ENCODE measurements at places on chromosomes 11 and 22.

DNA sequence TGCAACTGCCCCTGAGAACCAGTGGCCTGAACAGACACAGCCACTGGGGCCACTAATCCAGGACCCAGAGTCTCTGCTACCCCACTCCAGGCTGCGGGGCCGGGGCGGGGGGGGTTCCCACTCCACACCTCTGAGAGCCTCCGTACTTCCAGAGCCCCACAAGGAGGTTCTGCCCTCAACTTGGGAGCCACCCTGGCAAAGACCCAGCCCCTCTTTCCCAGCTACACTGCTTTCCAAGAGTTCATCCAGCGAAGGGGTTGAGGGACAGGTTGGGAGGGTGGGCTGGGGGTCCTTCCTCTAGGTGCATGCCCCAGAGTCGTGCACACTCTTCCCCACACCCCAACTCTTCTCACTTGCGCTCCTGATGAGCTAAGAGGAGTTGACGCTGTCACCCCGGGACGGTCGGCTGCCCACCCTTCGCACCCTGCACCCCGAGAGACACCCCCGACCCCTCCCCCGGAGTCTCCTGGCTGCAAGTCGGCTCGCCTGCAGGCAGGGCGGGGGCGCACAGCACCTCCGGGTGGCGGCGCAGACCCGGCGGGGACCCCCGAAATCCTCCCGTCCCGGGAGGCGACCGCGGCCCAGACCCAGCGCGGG is 531 bp downstream of the RAB3IL1 start:
- no peak for DNase-seq

DNA sequence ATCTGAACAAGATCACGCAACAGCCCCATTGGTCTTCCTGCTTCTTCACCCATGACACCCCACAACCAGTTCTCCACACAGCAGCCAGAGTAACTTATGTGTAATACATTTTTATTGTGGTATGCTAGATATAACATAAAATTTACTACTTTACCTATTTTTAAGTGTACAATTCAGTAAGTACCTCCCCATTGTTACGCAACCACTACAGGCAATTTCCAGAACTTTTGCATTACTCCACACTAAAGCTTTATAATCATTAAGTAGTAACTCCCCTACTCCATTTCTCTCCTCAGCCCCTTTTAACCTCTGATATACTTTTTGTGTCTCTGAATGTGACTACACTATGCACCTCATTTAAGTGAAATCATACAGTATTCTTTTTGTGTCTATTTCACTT is 575.4 kb upstream of the CADM1 start:
- DNase-seq: no peak

- DNase-seq: no peak
Observed at GRCh38 chr11:66340596-66341501, 4.1 kb downstream of the BRMS1 start.

DNA sequence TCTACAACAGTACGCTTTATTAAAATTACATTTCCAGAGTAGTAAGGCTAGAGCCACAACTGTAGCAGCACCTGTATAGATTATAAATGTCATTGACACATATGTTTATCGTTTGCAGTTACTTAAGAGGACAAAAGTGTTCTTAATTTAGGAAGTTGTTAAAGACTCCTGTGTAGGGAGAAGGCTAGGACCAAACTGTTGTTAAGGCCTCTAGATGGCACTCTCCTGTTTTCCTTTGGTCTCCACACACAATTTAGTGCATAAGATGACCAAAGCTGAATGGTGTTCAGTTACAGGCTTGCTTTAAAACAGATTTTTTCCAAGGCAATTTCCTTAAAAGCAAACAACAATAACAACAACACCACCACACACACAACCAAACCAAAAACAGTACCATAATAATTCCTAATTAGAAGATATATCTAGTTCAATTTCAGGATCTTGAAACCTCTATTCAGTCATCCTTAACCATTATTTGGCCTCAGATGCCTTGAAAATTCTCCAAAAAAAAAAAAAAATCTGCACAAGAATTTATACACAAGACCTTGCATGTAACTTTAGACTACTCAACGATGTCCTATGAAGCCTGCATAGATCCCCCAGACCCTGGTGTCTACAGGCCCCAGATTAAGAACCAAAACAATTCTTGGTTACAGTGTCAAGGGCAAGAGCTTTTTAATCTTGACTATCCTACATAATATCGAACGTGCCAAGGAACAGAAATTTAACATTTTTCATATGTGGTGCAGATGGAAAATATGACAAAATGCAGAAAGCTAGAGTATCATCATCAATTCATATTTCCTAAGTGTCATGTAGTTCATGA is 42.6 kb upstream of the APOA1 start:
- no peak for DNase-seq

DNA sequence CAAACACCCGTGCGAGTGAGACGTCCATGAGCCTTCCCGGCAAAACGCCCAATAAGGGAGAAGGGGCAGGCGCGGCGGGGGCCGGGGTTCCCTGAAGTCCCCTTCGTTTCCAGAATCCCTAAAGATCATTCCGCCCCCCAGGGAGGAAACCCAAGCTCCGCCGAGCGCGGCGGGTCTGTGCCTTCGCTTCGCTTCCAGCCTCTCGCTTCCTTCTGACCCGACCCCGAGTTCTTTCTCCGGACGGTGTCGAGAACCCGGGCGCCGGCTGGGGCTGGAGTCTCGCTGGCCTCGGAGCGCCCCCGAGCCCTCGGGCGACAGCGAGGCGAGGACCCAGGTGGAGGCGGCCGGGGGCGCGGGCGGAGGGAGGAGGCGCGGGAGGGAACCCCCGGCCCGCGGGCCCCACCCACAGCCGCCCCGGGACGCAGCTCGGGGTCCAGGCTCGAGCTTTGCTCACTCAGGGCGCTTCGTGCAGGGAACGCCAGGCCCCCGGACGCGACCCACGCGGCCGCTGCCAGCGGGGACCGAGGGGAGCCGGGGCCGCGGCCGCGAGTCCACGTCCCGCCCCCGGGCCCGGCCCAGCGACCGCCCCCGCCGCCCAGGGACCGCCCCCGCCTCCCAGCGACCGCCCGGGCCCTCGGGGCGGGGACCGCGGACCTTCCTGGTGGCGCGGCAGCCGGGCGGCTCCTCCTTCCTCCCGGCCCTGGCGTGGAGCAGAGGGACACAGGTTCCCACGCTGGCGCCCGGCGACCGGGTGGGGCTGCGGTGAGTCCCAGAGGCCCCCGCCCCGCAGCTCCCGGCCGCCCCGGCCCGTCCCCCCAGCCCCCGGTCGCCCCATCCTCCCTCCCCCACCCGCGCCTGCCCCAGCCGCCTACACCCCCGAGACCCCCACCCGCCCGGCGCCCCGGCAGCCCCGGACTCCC is at the start of gene PGGHG:
TSS of gene PGGHG (plus strand) at position 649 of the 920 bp plus-strand sequence. CDS start 691 bp downstream, outside the sequence.
- DNase-seq: no peak

DNA sequence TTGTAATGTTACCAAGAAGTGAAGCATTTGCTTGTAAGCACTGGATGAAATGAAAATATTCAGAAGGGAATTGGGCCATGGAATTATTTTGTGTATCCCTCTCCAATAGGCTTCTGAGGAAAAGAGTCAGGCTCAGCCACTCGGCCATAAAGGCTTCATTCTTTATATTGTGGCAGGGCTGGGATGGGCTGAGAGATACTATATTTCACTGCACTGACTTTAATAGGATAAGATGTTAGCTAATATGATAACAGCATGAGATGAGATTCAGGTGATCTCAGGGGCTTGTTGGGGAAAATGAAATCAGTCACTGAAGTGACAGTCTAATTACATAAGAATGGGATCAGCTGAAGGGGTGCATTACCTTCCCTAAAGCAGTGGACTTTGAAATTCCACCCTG is 7.3 kb upstream of the TRIM44 start:
- DNase-seq: no peak

- DNase-seq: no peak
Observed at GRCh38 chr11:100640646-100641045, 46.4 kb upstream of the ARHGAP42 start.

DNA sequence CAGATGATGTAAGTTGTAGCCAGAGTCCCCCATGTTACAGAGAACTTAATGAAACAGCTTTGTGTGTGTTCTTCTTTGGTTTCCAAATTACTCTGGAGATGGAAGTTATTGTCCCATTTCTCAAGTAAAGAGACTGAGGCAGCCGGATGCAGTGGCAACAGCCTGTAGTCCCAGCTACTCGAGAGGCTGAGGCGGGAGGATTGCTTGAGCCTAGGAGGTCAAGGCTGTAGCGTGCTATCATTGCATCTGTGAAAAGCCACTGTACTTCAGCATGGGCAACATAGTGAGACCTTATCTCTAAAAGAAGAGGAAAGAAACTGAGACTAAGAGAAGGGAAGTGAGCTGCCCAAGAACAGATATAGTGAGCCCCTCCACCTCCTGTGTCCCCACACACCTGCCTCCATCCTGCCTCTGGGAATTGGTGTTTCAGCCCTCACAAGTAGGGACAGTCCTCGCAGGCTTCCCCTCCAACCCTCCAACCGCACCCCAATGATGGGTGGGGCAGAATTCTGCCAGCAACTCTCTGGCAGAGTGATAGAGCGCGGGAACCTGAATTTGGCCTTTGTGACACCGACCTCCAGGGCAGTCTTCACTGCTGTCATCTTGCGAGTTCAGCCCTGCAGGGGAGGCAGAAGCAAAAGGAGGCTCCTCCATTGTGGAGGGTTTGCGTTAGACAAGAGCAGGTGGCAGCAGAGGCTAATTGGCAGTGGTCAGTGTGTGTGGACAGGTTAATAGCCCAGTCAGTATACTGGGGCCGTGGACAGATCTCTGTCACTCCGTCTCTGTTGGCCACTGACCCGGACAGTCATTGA is 1.6 kb downstream of the PDXP start:
- no peak for DNase-seq

DNA sequence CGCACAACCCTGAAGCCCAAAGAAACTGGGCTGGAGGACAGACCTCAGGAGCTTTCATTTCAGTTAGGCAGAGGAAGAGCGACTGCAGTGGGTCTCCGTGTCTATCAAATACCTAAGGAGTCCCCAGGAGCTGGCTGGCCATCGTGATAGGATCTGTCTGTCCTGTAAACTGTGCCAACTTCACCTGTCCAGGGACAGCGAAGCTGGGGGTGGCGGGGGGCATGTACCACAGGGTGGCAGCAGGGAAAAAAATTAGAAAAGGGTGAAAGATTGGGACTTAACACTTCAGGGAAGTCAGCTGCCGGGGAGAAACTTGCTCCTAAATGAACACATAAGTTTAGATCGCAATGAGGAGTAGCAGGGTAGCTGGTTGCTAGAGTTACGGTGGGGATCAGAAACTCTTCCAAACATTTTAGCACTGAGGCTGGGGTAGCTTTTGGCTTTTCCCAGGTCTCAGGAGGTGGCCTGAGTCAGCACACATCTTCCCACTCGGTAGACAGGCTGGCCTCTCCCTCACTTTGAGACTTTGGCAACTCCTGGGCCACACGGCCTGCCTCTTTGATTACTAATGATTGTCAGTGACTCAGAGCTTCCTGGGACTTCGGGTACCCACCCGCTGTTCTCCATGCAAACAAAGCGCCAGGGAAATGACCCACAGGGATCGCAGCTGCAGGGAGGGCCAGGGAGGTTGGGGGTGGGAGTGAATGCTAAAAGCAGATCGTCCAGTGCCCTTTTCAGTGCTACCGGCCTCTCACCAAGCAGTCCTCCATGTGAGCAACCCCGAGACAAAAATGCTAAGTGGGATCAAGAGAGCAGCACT is 2.9 kb upstream of the MTFP1 start:
- DNase-seq: no peak

DNA sequence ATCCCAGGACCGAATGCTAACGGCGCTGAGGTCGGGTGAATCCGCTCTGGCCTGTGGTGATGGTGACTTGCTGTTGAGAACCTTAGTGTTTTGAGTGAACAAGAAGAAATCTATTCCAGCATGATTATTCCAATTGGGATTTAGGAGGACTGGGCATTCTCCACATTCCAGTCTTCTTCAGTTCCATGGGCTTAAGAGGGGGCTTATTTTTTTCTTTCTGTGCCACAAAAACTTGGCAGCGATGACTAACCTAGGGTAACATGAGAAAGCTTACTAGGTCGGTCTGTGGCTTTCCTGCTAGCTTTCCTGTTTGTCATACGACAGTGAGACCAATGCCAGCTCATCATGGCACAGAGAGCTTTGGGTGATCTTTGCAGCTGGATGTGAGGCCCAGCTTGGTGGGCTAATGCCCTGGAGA is 62.9 kb upstream of the ATXN10 start:
- DNase-seq: peak; percentile 3

- no peak for DNase-seq
Observed at GRCh38 chr22:46203601-46203980, 46.5 kb downstream of the CDPF1 start.

DNA sequence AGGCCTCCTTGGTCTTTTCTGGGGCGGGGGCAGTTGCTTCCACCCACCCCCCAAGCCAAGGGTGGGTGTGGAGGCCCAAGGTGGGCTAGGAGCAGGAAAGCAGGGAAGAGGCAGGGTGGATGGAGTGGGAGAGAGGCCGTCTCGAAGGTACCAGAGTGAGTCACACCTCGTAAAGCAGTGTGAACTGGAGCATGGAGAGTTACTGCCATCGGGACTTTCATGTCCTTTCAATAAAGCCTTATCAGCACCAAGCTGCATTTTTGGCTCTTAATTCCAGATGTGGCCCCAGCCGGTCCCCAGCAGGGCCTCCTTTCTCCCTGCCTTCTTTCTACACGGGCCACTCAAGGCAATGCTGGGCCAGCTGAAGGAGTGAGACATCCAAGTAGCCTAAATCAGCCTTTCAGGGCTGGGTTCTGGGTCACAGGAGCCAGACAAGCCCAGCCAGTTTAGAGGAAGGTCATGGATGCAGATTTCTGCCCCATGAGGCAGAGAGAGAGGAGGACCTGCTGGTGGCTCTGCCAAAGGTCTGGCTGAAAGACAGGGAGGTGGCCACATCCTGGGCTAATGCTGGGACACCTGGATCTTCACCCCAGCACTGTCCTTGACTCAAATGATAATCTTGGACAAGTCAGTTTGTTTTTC is 59.0 kb upstream of the CD82 start:
- DNase-seq: no peak

DNA sequence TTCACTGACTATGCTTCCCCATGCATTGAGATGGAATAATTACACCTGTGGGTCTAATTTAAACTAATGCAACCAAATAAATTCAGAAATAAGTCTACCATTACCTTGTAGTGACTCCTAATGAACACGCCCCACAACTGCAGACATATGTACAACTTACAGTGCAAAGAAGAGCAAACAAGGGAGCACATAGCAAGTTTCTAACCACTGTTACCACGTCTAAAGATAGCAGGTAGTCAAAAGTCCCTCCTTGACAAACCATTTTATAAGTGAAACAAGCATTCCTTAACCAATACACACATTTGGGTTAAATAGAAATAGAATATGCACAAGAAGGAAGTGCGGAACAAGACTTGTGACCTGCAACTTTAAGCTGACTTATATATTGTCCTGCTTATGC is 20.6 kb downstream of the PHF21A start:
- DNase-seq: no peak

DNA sequence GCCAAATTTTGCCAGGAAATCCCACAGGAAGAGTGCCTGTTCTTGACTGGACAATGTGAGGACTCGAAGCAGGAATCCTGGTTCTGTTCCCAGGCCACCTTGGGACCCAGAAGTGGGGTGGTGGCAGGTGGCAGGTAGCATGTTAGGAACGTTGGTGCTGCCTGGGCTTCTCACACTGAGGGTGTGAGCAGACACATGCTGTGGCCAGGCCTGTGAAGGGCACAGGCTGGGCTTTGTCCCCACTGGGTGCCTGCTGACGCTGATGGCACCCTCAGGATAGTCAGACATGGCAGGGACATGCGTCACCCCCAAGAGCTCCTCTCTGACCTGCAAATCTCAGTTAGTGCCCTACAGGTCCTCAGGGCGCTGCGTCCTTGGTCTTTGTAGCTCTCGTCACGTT is 21.1 kb upstream of the NECTIN1 start:
- DNase-seq: no peak

Measured in NK-92 treated with Interleukin-12 subunit alpha and Interleukin-12 subunit beta, amount 100 ng/mL, for 24 hours (cell line).